Liver (tissue), 10 donors: ENCODE measurements at places on chromosomes 2 and 18. TPM values are rescaled to one million over a fixed set of nuclear protein-coding genes. Genes with fewer than 3 reads are reported as not detected.

DNA sequence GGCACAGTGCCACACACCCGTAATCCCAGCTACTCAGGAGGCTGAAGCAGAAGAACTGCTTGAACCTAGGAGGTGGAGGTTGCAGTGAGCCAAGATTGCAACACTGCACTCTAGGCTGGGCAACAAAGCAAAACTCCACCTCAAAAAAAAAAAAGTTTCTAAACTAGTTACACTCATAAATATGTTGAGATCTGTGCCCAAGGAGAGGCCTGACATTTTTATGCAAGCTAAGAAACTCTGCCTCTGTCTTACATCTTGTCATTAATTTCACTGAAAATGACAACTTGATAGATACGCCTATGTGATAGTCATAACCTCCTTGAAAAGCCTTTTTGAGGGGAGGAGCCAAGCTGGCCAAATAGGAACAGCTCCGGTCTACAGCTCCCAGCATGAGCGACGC, 412.7 kb downstream of the STK39 start:
- no peaks in the 10 kb centered on the region for H3K27me3 ChIP-seq
- H3K36me3 ChIP-seq: no peaks in the 10 kb centered on the region
- H3K27ac ChIP-seq: no peak overlapping the region
- H3K4me1 ChIP-seq: no peaks in the 10 kb centered on the region
- H3K4me3 ChIP-seq: no peak overlapping the region
- no peak for DNase-seq

DNA sequence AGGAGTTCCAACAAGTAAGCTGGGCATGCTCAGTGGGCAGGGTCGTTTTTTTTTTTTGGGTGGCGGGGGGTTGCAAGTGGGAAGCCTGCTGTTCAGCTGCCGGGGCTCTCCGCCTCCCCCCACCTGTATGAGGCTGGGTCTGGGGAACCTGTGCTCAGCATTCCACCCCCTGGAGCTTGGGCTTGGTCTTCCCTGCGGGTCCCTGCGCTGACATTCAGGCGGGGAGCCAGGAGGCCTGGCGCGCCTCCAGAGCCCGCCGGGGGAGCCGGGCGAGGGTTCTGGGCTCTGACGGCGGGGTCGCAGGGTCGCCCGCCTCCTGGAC, 822 bp upstream of the GPD2 start:
- H3K36me3 ChIP-seq: no peaks in the 10 kb centered on the region
- no peaks in the 10 kb centered on the region for H3K27me3 ChIP-seq
- peaks cover 8% of the 10 kb centered on the region for H3K4me1 ChIP-seq
- peak overlapping the region; percentile 93 for H3K27ac ChIP-seq

DNA sequence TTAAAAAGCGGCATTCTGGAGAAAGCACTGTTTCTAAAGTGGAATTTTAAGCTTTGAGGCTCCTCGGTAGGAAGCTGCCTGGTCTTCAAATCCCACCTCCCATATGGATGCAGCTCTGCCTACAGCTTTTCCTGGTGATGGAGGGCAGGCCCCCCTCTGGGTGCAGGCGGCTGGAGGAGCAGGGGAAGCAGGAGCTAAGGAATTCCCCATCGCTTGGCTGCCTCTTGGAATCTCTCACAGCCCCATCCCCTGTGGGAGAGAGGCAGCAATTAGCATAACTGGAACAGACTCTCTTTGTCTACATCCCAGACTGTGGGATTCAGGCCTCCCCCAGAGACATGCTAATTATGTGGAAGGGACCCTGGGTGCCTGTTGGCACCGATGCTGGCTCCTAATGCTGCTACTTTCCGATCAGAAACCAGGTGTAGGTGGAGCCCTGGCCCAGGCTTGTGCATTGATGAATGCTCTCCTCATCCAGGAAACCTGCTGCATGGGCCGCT, 51.3 kb downstream of the LIPG start:
- no peak for DNase-seq
- no peak overlapping the region for H3K4me3 ChIP-seq
- no peak overlapping the region for H3K27ac ChIP-seq
- no peaks in the 10 kb centered on the region for H3K36me3 ChIP-seq
- H3K4me1 ChIP-seq: no peaks in the 10 kb centered on the region

DNA sequence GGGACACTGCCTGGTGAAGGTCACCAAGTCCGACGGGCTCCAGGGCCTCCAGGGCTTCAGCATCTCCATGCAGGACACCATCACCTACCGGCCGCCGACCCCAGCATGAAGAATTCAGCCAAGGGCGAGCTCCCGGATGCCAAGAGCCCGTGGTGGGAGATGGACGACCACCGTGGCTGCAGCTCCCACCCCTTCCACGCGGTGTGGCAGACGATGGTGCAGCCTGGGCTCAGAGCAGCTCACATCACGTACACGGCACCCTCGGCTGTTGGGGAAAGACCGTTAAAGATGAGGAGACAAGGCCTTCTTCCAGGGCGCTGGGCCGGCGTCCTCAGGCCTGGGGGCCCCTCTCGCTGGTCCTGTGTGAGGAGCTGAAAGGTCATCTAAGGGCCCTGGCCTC, 31.2 kb upstream of the ADNP2 start:
- H3K27ac ChIP-seq: no peak overlapping the region
- H3K4me1 ChIP-seq: no peaks in the 10 kb centered on the region
- H3K36me3 ChIP-seq: no peaks in the 10 kb centered on the region
- no peak overlapping the region for H3K4me3 ChIP-seq
- H3K27me3 ChIP-seq: no peaks in the 10 kb centered on the region

DNA sequence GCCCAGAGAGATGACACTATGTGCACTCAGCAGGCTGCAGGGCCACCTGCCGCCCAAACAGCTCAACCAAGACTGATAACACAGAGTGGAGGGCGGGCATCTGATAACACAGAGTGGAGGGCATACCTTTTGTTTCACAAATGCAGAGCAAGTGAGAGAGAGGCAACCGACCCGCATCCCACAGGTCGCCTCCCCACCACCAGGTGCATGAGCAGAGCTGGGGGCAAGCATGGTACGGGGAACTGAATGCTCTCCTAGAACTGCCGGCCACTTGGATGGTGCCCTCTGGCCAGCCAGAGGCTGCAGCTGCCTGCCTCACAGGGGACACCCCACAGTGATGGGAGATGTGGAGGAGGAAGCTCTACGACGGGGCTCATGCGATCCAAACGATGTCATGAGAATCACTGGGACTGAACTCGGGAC, 49.5 kb downstream of the ANO7 start:
- DNase-seq: no peak
- H3K4me1 ChIP-seq: no peaks in the 10 kb centered on the region
- no peaks in the 10 kb centered on the region for H3K27me3 ChIP-seq
- no peak overlapping the region for H3K27ac ChIP-seq
- H3K36me3 ChIP-seq: peaks cover 96% of the 10 kb centered on the region

- H3K4me1 ChIP-seq: no peaks in the 10 kb centered on the region
- DNase-seq: no peak
- no peaks in the 10 kb centered on the region for H3K36me3 ChIP-seq
- H3K4me3 ChIP-seq: no peak overlapping the region
- H3K27me3 ChIP-seq: no peaks in the 10 kb centered on the region
These were observed 114.8 kb downstream of the PLB1 start for GRCh38 chr2:28610583-28611201.

DNA sequence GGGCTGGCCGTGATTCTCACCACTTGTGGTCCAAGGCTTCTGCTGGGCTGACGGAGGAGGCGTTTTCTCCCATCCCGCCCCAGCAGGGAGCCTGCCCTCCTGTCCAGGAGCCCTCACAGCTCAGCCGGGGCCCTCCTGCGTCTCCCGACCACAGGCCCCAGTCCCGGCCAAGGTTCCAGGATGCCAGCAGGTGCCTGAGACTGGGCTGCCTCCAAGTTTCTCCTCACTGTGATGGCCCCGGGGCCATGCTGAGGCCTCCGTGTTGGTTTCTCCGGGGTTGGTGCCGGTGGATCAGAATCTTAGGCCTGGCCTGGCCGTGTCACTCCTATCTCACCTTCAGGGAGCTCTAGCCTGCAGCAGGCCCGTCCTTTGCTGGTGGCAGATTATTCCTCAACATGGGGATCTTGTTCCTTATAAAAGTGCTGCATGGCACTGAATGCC, 5.9 kb downstream of the KCNG2 start:
- H3K4me3 ChIP-seq: no peak overlapping the region
- H3K4me1 ChIP-seq: no peaks in the 10 kb centered on the region
- DNase-seq: no peak
- no peak overlapping the region for H3K27ac ChIP-seq
- H3K27me3 ChIP-seq: peaks cover 3% of the 10 kb centered on the region
- H3K36me3 ChIP-seq: no peaks in the 10 kb centered on the region

GRCh38 chr18:73038336-73038735, 170.5 kb upstream of the NETO1 start:
- H3K27ac ChIP-seq: no peak overlapping the region
- no peak for DNase-seq
- no peaks in the 10 kb centered on the region for H3K36me3 ChIP-seq

DNA sequence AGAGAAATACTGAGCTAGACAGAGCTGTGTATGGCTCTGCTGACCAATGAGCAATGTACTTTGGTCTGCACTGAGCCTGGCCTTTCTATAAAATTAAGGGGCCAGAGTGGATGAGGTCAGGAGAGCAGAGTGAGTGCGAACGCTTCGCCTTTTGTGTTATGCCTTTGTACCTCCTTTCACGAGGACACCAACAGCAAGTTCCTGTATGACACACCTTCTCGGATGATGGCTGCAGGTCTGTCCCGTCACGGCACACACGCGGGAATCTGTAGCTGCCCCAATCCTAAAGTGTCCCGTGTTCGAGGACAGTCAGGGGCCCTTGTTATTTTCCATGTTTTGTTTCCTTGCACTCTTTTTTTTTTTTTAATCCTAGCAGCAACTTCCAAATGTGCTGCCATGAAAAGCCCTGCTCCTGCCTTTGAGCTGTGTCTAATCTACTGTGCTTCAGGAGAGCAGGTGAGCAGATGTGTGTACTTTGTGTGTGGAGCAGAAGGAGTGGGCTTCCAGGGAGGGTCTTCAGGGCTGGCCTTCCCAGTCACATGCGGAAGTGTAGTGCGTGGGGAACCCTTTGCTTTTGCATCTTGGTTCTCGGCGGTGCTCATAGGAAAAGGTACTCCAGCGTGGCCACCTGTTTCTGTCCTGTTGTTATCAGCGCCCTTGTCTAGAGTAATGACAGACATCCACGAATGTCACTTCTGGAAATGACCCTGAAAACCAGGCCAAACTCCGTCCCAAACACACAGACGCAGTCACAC, 213.2 kb downstream of the NDUFA10 start:
- H3K4me1 ChIP-seq: no peaks in the 10 kb centered on the region
- no peak overlapping the region for H3K27ac ChIP-seq
- no peak for DNase-seq
- H3K4me3 ChIP-seq: no peak overlapping the region

GRCh38 chr18:38883111-38883510, 1317.5 kb upstream of the CELF4 start:
- no peaks in the 10 kb centered on the region for H3K27me3 ChIP-seq
- H3K4me3 ChIP-seq: no peak overlapping the region
- H3K27ac ChIP-seq: no peak overlapping the region

GRCh38 chr2:46963941-46964673, 48.5 kb upstream of the MCFD2 start:
- H3K4me3 ChIP-seq: no peak overlapping the region
- peaks cover 44% of the 10 kb centered on the region for H3K4me1 ChIP-seq
- no peaks in the 10 kb centered on the region for H3K36me3 ChIP-seq
- no peak overlapping the region for H3K27ac ChIP-seq
- H3K27me3 ChIP-seq: no peaks in the 10 kb centered on the region

GRCh38 chr2:188727846-188728245, 246.3 kb upstream of the COL3A1 start:
- no peak overlapping the region for H3K4me3 ChIP-seq
- no peak for DNase-seq
- no peaks in the 10 kb centered on the region for H3K27me3 ChIP-seq
- no peaks in the 10 kb centered on the region for H3K4me1 ChIP-seq
- no peak overlapping the region for H3K27ac ChIP-seq

DNA sequence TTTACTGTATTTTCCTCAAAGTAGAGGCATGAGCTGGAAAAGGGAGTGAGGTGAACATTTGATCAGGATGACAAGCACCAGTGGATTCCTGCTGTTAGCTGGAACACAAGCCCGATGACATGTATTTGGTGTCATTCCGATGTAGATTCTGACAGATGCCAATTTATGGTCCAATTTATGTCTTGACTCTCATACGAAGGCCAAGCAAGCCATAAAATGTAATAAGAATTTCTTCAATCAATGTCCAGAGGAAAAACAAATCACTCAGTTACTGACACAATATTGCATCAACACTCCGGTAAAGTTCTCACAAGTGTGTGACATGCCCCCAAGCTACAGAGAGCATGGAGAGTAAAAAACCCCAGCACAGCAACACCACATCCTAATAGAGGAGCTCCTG, 138.3 kb upstream of the ZNF521 start:
- H3K4me3 ChIP-seq: no peak overlapping the region
- H3K4me1 ChIP-seq: no peaks in the 10 kb centered on the region
- H3K27ac ChIP-seq: no peak overlapping the region
- no peaks in the 10 kb centered on the region for H3K27me3 ChIP-seq
- H3K36me3 ChIP-seq: no peaks in the 10 kb centered on the region
- no peak for DNase-seq

DNA sequence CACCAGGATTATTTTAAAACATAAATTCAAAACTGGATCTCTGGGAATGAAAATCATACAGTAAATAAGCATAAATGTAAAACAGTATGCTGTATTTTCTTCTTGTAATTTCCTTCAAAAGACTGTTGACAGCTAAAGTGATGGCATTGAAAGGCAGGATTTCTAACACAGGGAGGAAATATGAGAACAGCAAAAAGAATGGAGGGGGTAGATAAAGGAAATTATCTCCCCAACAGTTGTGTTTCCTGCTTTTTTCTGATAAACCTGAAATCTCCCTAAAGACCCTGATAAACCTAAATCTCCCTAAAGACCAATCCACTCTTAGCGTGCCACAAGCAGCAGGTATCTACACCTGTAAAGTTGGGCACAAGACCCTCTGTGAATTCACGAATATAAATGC, 50.8 kb downstream of the PIAS2 start:
- no peak overlapping the region for H3K27ac ChIP-seq
- no peaks in the 10 kb centered on the region for H3K36me3 ChIP-seq
- no peaks in the 10 kb centered on the region for H3K4me1 ChIP-seq
- DNase-seq: no peak

GRCh38 chr2:109311771-109312170, 182.8 kb downstream of the SH3RF3 start:
- H3K36me3 ChIP-seq: no peaks in the 10 kb centered on the region
- no peak overlapping the region for H3K27ac ChIP-seq
- H3K27me3 ChIP-seq: no peaks in the 10 kb centered on the region
- DNase-seq: no peak

- H3K4me3 ChIP-seq: no peak overlapping the region
- no peak overlapping the region for H3K27ac ChIP-seq
- no peak for DNase-seq
- peaks cover 7% of the 10 kb centered on the region for H3K4me1 ChIP-seq
- H3K36me3 ChIP-seq: no peaks in the 10 kb centered on the region
These were observed 618.7 kb upstream of the ZEB2 start for GRCh38 chr2:145138626-145139025.

- no peak overlapping the region for H3K27ac ChIP-seq
- no peaks in the 10 kb centered on the region for H3K27me3 ChIP-seq
- H3K4me3 ChIP-seq: no peak overlapping the region
- no peaks in the 10 kb centered on the region for H3K4me1 ChIP-seq
These were observed 4.1 kb upstream of the TNP1 start for GRCh38 chr2:216863946-216864345.

- H3K4me3 ChIP-seq: no peak overlapping the region
- DNase-seq: no peak
- H3K27ac ChIP-seq: no peak overlapping the region
- peaks cover 14% of the 10 kb centered on the region for H3K36me3 ChIP-seq
- H3K27me3 ChIP-seq: no peaks in the 10 kb centered on the region
These were observed 23.3 kb downstream of the SLC30A6 start for GRCh38 chr2:32189011-32189410.

The SPDYA gene
- total RNA-seq: 0.67 TPM

The SUPT7L gene
- total RNA-seq: 14.6 TPM

The KCNK3 gene
- total RNA-seq: not detected

The FAM110C gene
- total RNA-seq: 18.2 TPM

The UGT1A3 gene
- 18.2 TPM for total RNA-seq

The SERPINB12 gene
- total RNA-seq: not detected

The CDH19 gene
- total RNA-seq: 0.65 TPM

The AKAIN1 gene
- 0.75 TPM for total RNA-seq
